ENCODE measurements at places on chromosomes 16 and 17. TPM values are rescaled to one million over a fixed set of nuclear protein-coding genes. Genes with fewer than 3 reads are reported as not detected.

- H3K4me3 ChIP-seq, result no peak overlapping the region
- DNase-seq, result no peak
- H3K27me3 ChIP-seq, result peaks cover 36% of the 10 kb centered on the region
- H3K4me1 ChIP-seq, result peaks cover 8% of the 10 kb centered on the region
- H3K27ac ChIP-seq, result no peak overlapping the region
Measured at GRCh38 chr16:84367297-84367680, 1.0 kb upstream of the ATP2C2 start.

EVPLL gene
- not detected for total RNA-seq

- no peak overlapping the region for H3K27ac ChIP-seq
- DNase-seq, result no peak
- H3K4me3 ChIP-seq, result no peak overlapping the region
- no peaks in the 10 kb centered on the region for H3K4me1 ChIP-seq
Measured at GRCh38 chr17:9465210-9465921, 110.3 kb downstream of the STX8 start.

- peaks cover 9% of the 10 kb centered on the region for H3K36me3 ChIP-seq
- DNase-seq, result no peak
- H3K27me3 ChIP-seq, result no peaks in the 10 kb centered on the region
- no peaks in the 10 kb centered on the region for H3K4me1 ChIP-seq
- H3K27ac ChIP-seq, result no peak overlapping the region
Measured at GRCh38 chr17:12136243-12136642, 115.6 kb downstream of the MAP2K4 start.

- DNase-seq, result no peak
- no peaks in the 10 kb centered on the region for H3K4me1 ChIP-seq
- no peaks in the 10 kb centered on the region for H3K27me3 ChIP-seq
- H3K4me3 ChIP-seq, result no peak overlapping the region
Measured at GRCh38 chr17:28912938-28913333, 10.1 kb upstream of the DHRS13 start.

DNA sequence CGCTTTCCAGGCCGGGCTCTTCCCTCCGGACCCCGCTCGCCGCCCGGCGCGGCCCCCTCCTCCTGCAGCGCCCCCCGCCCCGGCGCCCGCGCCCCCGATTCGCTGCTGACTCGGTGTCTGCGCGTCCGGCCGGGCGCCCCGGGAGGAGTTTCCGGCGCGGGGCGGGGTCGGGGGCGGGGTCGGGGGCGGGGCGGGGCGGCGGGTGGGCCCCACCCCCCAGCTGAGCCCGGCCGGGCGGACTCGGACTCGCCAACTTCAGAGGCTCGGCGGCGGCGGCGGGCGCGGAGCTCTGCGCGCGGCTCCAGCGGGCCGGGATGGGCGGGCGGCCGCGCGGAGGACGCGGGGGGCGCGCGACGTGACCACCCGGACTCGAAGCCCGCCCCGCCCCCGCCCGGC lies at the start of gene METRNL:
Gene METRNL (plus strand): TSS at position 258 of the 396 bp plus-strand sequence. CDS start 207 bp downstream, outside the sequence.
- H3K4me1 ChIP-seq, result peaks cover 40% of the 10 kb centered on the region
- no peaks in the 10 kb centered on the region for H3K27me3 ChIP-seq
- peak within 1 kb of the TSS; percentile 90 for H3K4me3 ChIP-seq
- H3K27ac ChIP-seq, result peak within 1 kb of the TSS; percentile 96
- DNase-seq, result peak; percentile 92
- H3K36me3 ChIP-seq, result no peaks in the 10 kb centered on the region
